Activated CD4-positive, alpha-beta T cell treated with anti-CD3 and anti-CD28 coated beads for 48 hours (primary cell): ENCODE measurements at places on chromosomes 6 and 20.

DNA sequence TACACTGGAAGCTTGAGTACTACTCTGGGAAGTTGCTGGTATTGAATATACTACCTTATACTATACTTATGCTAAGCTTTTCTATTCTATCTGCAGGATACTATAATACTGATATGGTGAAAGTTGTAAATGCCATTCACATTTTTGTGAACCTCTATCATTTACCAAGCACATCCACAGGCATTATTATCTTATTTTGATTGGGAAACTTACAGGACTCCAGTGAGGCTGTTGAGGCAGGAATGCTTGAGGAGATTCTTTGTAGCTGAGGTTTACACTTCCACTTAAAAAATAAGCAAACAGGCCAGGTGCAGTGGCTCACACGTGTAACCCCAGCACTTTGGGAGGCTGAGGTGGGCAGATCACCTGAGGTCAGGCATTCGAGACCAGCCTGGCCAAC, 442.9 kb downstream of the QKI start:
- DNase-seq: no peak

DNA sequence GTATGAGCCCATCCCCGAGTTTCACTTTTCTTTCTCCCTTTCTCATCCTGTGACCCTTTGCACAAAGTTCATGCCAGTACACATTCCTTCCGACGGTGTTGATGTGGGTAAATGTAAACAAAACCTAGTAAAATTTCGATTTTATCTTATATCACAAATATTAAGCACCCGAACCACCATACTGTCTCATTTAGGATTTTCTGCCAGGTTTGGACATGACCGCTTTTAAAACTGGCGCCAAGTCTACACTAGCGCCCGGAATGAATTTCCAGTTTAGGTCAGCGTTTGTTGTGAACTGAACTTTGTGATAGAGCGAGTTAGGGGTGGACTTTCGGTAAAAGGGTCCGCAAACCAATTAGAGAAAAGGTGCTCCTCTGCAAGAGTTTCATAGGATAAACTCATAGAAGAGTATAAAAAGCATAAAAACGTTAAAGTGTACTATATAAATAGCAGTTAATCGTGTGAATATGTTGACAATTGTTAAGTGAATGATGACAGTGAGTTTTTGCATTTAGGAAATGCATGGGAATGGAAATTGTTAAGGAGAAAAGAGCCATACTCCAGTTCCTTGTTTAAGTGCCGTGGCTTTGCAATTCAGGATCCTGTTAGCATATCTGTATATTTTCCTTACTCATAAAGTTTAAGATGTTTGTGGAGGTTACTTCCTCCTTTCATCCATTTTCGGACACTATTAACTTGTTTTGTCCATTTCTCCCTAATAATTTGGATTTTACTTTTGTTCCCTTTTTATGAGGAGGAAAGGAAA, 937 bp downstream of the AKAP7 start:
- DNase-seq: peak; percentile 5

- DNase-seq: no peak
These were observed 61.0 kb upstream of the NKAIN2 start for GRCh38 chr6:123742626-123743025.

DNA sequence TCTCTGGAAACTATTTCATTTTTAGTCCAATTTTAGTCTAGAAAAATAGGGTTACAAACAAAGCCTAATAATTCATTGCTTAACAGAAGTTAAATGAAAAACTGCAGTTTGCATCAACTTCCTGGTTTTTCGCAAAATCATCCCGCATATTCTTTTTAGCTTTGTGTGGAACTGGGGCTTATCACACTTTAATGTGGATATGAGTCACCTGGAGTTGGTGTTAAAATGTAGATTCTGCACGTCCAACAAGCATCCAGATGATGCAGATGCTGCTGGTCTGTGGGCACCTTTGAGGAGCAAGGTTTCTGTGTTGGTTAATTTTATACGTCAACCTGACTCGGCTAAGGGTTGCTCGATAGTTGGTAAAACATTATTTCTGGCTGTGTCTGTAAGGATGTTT, 126.1 kb downstream of the PLCB4 start:
- DNase-seq: no peak

- no peak for DNase-seq
These were observed 44.5 kb upstream of the TULP1 start for GRCh38 chr6:35557239-35557638.

- no peak for DNase-seq
These were observed 101.9 kb downstream of the QRSL1 start for GRCh38 chr6:106731144-106731842.

GRCh38 chr6:27650620-27651370, 177.9 kb upstream of the ZNF184 start:
- peak; percentile 82 for DNase-seq

DNA sequence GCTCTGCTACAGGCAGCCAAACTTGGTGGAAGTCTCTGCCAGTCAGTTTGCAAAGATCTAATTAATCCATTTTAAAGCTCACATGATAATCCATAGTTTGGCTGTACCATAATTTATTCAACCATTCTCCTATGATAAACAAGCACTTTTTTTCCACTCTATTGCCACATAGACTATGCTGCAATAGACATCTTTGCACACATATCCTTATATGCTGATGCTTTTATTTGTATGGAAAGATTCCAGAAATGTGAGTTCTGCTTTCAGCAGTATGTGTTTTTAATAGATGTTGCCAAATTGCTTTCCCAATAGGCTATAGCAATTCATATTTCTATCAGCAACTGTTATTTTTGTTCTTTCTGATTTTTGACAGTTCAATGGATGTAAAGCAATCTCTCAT, 628.0 kb downstream of the KIF16B start:
- DNase-seq: no peak

DNA sequence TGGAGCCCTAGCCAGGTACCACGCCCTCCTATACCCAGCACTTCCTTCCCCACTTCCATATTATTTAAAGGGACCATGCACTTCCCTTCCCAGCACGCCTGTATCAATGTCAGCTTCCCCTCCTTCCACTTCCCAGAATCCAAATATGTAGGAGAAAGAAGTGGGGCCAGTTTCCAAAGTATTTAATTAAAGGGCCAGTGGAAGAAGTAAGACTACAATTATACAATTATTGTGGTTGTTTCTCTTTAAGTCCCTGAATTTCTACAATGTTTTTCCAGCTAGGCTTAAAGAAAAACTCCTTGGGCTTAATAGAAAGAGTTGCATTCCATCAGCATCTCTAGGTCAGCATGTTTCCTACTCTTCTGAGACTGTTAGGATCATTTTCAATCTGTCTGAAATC, 515.8 kb downstream of the PREX1 start:
- DNase-seq: no peak

- no peak for DNase-seq
These were observed 81.7 kb upstream of the FRMD1 start for GRCh38 chr6:168160506-168161370.

DNA sequence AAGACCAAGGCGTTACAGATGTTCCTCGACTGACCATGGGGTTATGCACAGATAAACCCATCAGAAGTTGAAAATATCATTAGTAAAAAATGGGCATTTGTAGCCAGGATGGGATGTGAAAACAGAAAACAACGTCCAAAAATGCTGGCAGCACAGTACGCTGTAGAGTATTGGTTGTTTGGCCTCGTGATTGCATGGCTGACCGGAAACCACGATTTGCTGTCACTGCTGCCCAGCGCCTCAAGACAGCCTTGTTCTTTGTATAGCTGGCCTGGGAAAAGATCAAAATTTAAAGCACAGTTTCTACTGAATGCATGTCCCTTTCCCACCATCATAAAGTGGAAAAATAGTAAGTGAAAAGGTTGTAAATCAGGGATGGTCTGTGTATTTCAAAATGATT, 41.9 kb downstream of the MTHFD1L start:
- no peak for DNase-seq

DNA sequence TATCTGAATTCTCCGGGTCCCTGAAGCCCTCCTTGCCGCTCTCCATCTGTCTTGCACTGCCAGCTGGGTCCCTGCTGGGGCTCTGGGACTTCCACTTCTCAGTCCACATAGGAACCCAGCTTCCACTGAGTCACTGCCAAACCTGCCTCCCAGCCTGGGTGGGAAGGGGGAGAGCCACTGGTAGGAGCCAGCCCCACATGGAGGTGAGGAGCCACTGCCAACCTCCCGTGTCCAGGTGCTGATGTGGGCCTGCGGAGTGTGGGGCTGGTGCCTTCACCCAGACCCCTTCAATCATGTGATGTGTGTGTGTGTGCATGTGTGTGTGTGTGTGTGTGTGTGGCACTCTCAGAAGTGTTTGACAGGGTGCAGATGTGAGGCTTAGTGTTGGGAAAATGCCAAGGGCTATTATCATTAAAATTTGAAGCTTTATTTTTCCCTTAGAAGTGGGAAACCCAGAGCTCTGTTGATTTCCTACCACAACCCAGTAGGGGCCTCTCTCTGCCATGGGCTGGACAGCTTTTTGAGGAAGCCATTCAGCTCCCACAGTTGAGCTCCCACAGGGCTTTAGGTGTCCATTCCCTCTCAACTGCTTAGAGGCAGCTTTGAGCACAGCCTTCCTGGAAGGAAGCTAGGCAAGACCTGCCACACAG, 9.3 kb upstream of the SGK2 start:
- DNase-seq: no peak

DNA sequence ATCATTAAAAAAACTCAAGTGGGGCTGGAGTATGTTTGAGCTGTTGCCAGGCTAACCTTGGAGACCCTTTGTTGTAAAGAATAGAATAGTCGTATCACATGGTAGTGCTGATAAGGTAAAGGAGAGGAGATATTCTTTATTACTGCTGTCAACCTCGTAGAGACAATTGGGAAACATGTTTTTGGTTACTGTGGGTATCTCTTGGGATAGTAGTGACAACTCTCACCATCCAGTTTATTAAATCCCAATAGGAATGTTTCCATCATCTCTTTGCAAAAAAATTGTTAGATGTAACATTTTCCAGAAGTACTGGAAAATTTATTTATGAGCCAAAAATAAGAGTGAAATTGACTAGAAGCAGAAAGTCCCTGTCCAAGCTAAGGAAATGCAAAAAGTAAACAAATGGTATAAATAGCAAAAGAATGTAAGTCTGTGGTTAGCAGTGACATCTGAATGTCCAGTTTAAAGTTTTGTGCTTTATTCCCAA, 829.3 kb upstream of the CITED2 start:
- no peak for DNase-seq

DNA sequence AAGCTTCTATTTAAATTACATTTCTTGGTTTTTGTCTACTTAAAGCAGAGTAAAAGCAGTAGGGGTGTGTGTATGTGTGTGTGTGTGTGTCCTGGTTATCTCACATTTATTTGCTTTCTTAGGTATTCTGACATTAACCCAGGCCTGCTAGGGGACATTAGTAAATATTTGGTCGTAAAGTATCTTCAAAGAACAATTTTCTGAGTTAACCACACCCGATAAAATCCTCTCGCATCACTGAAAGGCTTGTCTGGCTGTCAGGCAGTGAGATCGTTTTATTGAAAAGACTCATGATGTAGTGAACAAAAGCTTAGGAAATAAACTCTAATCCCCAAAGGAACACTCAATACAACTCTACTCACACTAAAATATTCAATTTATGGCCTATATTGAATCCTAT, 77.9 kb downstream of the ZNF217 start:
- DNase-seq: no peak

DNA sequence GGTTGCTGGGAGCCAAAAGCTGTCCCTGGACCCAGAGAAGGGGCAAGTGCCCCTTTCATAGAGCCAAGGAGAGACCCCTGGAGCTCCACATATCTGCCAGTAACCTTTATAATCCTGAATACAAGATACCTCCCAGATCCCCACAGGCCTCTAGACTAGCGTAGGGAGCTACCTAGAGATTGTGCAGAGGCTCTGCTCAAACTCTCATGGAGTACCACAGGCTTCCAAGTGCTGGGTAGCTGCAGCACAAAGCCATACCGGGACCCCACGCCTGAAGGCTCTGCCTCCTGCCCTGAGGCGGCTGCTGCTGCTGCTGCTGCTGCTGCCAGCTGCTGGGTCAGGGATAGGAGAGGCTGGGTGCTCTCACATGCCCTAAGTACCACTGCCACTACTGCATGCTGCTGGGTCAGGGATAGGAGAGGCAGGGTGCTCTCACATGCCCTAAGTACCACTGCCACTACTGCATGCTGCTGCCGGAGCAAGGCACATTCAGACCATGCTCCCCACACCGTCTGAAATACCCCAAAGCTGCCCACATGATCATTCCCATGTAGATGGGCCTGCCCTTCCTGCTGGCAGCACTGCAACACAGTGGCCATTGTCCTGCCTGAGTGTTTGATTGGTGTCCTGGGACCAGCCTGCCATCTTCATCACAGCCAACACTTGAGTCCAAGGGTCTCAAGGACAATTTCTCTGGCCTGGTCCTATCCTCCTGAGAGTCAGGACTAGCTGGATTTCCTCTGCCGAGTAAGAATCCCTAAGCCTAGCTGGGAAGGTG, 1434.3 kb upstream of the ADGRB3 start:
- DNase-seq: no peak

DNA sequence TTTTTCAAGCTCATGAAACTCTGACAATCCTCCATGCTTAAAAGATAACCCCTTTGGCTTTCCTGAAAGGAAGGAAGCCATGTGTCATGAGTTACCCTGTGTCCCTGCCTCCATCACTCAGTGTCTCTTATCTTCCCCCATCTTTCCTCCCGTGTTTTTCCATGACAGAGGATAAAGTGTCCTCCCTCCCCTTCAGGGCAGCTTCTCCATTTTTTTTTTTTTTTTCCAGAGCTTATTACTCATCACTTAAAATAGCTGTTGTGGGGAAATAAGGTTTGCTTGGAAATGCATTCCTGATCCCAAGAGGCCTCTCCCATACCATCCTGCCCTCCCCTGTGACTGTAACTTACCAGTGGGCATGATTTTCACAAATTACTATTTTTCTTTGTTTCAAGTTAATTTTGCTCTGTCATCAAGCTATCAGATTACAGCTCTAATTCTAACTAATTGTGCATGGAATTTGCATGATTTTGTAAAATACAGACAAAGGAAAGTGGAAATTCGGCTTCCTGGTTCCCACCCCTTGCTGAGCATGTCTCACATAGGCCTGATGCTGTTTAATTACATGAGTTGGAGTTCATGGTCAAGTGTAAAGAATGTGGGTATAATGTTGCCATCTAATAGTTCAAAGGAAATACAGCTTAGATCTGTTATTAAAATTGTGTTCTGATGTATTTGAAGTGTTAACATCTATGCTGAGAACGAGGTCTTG, 614.5 kb upstream of the FLRT3 start:
- DNase-seq: no peak

GRCh38 chr6:29892696-29893095, 49.6 kb upstream of the HLA-A start:
- no peak for DNase-seq

DNA sequence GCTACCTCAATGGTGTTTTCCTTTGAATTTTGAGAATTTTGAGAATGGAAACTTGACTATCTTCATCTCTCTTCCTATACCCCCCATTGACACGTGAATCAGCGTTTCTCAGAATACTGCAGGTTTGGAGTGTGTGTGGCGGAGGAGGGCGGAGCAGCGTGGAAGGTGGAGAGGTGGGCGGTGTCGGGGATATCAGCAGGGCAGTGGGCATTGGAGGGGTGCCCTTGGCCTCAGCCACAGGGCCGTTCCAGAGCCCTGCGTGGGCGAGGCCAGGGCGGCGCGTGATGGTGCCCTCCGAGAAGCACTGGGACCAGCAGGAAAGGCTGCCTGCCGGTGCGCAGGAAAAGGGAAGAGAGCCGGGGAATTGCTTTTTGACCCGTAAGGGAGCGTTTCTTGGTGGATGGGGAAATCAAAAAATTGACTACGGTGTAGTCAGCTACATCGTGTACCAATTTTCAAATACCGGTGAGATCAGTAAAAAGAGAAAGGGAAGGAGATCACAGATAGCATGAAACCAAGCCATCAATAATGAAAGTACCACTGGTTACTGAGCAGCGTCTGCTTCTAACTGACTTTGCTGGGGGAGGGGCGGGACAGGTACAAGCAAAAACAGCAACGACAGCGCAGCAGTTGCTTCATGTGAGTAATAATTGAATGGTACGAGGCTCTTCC, 82.7 kb upstream of the DUSP22 start:
- peak; percentile 83 for DNase-seq

GRCh38 chr6:137043710-137044365, 927 bp downstream of the IL20RA start:
- no peak for DNase-seq
